Activated CD4-positive, alpha-beta T cell treated with anti-CD3 and anti-CD28 coated beads, Interleukin-2, amount 50 U/mL, for 24 hours (primary cell): ENCODE measurements at places on chromosomes 11 and 22.

- no peak for DNase-seq
Observed at GRCh38 chr11:17521106-17521900, 22.9 kb downstream of the USH1C start.

GRCh38 chr11:40119661-40120060 is 1339.8 kb downstream of the LRRC4C start:
- no peak for DNase-seq

DNA sequence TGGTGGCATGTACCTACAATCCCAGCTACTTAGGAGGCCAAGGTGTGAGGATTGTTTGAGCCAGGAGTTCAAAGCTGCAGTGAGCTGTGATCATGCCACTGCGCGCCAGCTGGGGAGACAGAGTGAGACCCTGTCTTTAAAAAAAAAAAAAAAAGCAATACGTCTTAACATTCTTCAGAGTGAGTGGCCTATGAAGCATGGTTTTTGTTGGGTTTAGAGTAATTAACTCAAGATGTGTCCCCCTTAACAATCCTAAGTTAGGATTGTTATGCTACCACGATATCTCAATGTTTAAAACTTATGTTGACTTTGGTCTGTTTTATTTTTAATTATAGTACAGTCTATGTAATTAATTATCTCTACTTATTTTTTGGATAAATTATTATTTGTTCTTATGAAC is 156.1 kb downstream of the HIPK3 start:
- no peak for DNase-seq

DNA sequence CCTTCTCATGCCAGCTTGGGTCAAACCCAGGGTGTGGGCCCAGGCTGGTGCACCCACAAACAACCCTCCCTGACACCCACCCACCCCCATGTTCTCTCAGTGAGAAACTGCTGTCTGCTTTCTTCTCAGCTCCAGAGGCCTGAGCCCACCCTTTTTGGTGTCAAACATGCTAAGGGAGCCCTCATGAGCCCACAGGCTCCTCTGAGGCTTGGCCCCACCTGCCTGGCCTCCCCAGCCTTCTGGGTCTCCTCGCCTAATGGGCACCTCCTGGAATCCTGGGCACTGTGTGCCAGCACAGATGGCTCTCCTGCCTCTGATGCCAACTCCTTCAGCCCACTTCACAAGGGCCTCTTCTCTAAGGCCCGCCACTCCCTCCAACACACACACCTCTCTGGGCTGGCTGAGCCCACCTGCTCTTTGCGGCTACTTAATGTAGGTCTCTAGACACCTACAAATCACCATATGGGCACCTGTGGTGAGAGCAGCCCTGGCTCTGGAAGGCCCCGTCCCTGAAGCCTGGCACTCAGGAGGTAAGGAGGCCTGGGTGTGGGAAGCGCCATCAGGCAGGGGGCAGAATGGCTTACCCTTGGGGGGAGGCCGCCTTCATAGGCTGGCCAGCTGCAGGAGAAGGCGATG is 4.4 kb downstream of the NAGA start:
- no peak for DNase-seq

- DNase-seq: no peak
Observed at GRCh38 chr11:40274017-40274416, 1185.4 kb downstream of the LRRC4C start.

- DNase-seq: no peak
Observed at GRCh38 chr11:95305705-95306104, 74.7 kb upstream of the SESN3 start.

DNA sequence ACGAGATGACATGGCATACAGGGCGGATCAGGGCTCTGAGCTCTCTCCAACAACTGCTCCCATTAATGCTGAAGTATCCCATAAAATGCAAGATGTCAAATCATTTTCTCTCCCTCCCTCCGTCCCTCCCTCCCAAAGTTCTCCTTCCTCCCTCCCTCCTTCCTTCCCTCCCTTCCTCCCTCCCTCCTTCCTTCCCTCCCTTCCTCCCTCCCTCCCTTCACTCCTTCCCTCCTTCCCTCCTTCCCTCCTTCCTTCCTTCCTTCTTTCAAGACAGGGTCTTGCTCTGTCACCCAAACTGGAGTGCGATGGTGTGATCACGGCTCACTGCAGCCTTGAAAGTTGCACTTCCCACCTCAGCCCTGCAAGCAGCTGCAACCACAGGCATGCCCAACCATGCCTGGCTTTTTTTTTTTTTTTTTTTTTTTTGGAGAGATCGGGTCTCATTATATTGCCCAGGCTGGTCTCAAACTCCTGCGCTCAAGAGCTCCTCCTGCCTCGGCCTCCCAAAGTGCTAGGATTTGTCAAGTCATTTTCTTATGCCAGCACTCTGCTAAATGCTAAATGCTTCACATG is 38.2 kb downstream of the TXN2 start:
- no peak for DNase-seq

DNA sequence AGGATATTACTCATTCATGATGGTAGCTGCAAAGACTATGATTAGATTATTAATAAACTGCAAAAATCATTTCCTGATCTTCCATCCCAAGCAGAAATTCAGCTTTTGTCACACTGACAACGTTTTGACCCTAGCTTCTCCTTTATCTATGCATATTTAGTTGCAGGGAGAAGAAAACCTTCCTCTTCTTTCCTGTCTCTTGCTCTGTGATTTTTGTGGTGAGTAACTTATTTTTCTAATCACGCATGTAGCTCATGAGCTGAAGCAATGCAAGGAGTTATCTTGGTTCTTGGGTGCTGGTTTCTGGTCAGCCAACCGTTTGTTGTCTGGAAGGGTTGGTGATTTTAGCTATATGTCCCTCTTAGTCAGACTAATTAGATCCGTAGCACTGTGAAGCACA is 56.4 kb downstream of the FDX1 start:
- no peak for DNase-seq

DNA sequence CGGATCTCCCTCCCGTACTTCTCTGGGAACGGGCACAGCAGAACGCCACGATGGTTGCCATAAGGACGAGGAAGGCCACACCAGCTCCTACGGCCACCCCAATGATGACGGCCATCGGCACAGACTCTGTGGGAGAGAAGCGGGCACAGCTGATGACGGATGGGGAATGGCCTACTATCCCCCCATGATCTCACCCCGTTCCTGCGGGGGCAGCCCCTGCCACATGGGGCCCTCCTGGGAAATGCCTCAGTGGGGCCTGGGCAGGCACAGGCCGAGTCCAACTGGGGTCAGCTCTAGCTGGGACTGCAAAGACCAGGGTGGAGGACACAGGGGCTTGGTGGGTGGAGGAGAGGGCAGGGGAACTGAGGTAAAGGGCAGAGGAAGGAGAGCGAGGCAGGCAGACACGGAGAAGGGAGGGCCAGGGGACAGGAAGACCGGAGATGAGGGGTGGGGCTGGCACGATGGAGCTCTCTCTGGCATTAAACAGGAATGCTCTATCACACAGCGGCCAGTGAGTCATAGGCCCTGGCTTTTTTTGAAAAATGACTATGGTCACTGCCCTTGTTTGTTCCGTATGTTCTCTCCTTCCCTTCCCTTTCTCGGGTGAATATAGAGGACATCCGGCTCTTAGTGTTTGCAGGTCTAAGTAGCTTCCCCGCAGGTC is 76.0 kb downstream of the ST3GAL4 start:
- DNase-seq: no peak

DNA sequence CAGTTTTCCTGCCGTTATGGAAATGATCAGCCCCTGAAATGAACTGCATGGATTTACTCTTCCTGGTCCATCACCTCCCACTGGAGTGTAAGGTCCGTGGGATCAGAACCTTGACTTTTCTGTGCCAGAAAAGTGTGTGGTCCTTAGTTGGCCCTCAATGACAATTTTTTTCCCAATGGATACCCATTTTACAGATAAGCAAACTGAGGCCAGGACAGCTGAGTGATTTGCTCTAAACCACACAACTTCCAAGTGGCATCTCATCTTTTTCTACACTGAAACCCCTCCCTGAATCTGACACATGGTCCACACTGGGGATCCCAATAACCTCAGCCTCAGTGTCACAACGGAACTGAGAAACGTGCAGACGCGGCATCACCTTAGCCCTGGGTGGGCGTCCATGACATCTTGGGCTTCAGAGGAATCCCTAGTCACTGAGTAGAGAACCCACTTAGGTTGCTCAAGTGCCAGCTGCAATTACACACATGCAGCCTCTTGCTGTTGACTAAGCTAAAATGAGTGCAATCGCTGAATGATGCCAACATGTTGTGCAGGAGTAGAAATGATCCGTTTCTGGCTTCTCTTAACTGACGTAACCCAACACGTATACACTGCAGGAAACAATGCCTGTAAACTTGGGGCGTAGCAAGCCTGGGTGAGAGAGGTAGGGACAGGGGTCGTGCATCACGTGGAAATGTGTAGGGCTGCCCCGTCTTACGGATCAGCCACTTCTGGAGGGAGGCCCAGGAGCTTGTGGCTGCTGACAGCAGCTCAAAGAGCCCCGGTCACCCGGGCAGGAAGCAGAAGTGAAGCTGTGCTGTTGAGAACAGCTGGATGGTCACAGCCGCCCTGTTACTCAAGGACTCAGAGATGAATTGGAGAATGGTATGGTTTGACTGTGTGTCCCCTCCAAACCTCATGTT is 136.3 kb downstream of the SHANK2 start:
- DNase-seq: no peak

GRCh38 chr22:23289851-23290724 is 109.8 kb downstream of the BCR start:
- peak; percentile 38 for DNase-seq

DNA sequence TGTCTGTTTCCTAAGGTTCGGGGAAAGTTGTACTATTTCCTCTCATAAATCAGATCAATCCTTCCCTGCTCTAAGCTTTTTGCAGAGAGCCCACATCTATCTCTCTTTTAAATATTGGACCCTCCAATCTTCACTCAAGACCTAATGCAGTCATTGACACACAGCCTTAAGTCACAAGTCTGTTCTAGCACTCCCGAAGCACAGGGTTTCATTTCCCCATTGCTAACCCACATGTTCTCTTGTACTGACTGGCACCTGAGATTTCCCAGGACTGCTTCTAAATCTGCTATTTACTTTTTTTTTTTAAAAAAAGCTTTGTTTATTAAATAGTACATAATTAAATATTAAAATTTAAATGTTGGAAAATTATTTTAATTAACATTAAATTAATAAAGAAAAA is 674.7 kb downstream of the TBC1D22A start:
- no peak for DNase-seq

- no peak for DNase-seq
Observed at GRCh38 chr11:113474362-113475159, 637 bp downstream of the DRD2 start.

- DNase-seq: no peak
Observed at GRCh38 chr11:87889126-87889525, 286.1 kb downstream of the RAB38 start.

DNA sequence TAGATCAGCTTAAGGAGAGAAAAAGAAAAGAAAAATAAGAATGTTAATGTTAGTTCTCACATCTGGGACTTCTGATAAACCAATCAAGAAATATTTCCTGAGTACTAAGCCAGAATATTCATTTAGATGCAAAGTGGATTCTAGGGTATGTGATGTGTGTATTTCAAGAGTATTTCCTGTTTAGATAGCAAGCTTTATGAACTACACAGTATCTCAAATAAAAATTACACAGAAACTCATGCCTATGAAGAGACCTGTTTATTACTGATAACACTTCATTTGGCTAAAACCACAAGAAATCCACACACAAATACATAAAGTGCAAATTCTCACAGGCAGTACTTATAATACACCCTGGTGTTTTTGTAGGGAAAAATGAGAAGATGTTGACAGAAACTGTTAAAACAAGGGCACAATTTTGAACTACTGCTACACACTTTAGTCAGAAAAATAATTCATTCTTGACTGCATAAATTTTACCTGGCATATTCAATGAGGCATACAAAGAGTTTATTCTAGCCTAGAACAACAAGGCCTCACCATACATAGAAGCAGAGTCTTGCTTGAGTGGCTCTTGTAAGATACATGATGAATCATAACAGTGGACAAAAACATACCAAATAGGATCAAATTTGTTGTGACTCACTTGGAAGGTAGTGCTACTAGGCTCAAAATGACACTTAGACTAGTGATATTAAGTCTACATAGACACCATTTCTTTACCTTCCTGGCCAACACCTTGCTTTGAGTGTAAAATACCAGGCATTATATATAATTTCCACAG is 18.8 kb upstream of the P4HA3 start:
- DNase-seq: no peak

- DNase-seq: no peak
Observed at GRCh38 chr11:17601256-17601671, 54.2 kb downstream of the OTOG start.
